Purkinje cell (primary cell): ENCODE measurements at places on chromosomes 16 and 17. TPM values are rescaled to one million over a fixed set of nuclear protein-coding genes. Genes with fewer than 3 reads are reported as not detected.

The TK2 gene
- 32.4 and 41.7 TPM in 2 replicates for polyA plus RNA-seq

The CD300E gene
- polyA plus RNA-seq: not detected in 2 replicates

The FN3K gene
- polyA plus RNA-seq: 0.91 TPM in 1 of 2 replicates, not detected in the other

The GNG13 gene
- polyA plus RNA-seq: 2,278 and 2,470 TPM in 2 replicates

The CCL16 gene
- polyA plus RNA-seq: not detected in 2 replicates

The CA7 gene
- polyA plus RNA-seq: 15.9 and 38.9 TPM in 2 replicates

The EPN3 gene
- not detected in 2 replicates for polyA plus RNA-seq
